Dermis microvascular lymphatic vessel endothelial cell (primary cell): ENCODE measurements at places on chromosomes 1 and 21.

GRCh38 chr1:94622757-94623156 lies 81.2 kb upstream of the F3 start:
- no peak for DNase-seq

DNA sequence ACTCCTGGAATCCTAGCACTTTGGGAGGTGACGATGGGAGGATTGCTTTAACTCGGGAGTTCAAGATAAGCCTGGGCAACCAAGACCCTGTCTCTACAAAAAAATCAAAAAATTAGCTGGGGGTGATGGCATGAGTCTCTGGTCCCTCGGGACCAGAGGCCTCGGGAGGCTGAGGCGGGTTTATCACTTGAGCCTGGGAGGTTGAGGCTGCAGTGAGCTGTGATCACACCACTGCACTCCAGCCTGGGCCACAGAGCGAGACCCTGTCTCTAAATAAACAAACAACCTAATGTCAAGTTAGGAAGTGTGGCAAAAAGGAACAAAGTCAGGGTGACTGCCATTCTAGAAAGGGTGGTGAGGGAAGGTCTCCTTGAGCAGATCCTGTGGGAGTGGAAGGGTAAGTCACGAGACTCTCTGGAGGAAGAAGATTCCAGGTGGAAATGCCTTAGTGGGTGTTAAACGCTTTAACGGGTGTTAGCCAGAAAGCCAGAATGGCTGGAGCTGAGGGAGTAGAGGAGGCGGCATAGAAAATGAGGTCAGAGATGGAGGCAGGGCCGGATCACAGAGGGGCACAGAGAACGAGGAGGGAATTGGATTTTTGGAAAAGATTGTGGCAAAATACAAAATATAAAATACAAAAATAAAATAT lies 62.2 kb upstream of the ATP5PO start:
- no peak for DNase-seq

GRCh38 chr1:27773826-27774445 lies 917 bp downstream of the STX12 start:
- peak; percentile 69 for DNase-seq

DNA sequence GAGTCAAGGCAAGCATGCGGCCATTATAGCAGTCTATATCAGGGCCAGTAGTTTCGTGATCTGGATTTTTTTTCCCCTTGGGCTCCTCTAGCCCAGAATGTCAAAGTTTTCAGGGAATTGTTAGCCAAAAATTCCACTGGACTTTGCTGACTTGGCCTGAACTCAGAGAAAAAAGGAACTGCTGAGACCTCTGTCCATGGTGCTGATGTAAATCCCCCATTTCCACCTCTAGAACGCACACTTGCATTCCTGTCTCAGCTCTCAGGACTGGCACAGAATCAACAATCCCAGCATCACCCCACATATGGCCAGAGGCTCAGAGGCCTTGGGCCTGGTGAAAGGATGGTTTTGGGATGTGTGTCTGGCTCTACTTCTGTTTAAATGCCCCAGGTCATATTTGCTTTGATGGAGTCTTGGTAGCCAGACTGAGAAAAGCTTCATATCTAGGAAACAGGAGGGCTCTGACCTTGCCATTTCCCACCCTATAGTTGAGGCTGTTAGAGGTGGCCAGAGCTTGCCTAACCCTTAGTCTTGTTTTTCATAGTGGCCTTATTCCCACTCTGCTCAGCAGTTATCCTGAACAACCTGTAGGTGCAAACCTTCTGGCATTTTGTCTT lies 16.9 kb upstream of the EFCAB14 start:
- peak; percentile 71 for DNase-seq

DNA sequence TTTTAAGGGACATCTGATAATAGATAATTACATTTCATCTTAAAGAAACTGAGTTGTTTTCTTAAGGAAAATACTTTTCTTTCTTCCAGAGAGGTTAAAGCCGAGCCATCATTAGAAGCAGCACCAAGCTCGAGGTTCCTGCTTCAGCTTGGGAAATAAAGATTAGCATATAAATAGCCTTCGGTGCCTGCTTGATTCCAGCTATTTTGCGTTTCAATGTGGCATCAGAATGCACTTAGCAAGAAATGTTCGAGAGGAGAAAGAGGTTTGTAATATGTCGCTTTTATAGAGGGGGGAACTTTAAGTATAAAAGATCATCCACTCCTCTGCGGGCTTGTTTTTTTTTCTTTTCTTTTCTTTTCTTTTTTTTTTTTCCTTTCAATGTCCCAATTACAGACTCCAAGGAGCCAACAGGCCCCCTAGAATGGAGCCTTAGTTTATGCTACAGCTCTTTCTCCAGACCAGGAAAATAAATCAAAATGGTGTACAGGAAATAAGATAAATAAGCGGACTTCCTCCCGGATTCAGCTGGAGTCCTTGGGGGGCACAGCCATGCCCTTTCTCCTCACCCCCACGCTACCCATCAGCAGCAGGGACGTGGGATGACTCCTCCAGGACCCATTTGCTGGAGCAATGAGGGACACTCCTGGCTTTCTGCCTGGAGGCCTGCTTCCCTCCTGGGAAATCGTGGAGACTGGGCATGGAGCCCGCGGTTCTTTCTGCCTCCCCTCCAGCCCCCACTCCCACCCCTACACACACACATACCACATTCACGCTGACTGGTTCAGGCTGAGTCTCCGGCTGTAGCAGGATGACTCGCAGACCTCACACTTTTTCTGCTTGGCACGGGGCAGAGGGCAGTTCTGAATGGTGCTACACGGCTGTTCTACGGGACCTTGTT lies 131.6 kb downstream of the RRAGC start:
- DNase-seq = peak; percentile 4

- no peak for DNase-seq
Measured at GRCh38 chr1:84887261-84887934, 5.6 kb downstream of the LPAR3 start.

DNA sequence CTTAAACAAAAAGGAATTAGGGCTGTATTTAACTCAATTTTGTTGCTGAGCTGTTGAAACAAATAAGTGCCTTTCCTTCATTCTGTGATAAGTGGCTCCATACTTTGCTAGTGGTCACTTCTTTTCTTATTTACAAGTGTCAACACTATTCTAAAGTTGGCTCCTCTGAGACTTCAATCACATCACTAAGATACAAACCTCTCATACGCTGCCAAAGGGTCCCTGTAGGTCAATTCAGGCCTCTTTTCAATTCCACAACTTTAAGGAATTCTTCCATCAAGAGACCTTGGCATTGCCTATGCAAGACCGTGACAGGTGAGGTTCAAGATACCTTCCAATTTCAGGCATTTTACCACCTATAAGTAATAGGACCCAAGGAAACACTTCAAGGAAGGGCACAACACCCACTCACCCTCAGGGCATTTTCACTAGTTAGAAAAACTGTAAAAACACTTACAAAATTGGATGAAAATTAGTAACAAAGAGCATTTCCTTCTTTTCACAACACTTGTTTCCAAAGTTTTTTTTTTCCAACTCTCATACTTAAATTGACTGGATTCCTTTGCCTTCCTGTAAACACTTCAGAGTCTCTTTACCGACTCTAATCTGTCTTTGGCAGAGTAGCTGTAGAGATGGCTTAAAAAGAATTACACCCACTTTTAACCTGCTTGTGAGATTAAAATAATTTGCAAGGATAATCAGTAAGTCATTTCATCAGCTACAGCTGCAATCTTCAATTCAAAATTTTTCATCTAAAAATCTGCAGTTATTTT lies 24.5 kb downstream of the SERBP1 start:
- no peak for DNase-seq

DNA sequence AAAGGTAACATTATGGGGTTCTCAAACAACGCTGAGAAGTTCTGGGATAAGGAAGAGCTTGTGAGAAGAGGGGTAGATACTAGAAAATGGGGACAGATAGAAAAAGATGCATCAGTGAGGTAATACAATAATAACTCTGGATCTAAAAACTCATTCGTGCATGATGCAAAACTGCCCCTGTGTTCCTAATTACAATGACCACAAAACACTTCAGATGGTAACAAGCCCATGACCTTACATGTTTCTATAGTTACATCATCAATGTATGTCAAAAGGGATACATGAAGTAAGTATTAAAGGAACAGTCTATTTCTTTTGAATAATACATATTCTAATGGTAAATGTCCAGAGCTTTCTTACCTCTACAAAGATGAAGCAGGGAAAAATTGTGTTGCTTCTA lies 110.6 kb upstream of the PLPPR5 start:
- DNase-seq = no peak

GRCh38 chr1:244104309-244105060 lies 53.4 kb downstream of the ZBTB18 start:
- no peak for DNase-seq
